ENCODE measurements at places on chromosomes 2 and 18.

DNA sequence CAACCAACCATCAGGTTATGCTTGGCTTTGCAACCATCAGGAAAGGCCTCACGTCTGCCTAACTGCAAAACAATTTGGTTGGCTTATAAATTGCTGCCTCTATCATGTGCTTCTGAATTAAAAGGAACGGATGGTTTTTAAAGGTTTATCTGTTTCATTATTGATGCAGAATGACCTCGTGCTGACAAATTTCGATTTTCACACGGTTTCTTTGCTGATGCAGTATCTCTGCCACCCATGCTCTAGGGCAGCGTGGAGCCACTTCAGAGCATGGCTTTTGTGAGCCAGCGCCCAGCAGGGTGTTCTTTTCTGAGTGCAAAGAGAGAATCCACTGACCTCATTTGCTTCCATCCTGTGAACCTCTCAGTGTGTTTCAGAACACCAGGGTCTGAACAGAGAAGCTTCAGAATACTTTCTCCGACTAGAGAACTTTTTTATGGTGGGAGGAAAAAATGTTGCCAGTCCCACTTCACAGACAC is 143.1 kb upstream of the L3MBTL4 start:
- no peak for DNase-seq

DNA sequence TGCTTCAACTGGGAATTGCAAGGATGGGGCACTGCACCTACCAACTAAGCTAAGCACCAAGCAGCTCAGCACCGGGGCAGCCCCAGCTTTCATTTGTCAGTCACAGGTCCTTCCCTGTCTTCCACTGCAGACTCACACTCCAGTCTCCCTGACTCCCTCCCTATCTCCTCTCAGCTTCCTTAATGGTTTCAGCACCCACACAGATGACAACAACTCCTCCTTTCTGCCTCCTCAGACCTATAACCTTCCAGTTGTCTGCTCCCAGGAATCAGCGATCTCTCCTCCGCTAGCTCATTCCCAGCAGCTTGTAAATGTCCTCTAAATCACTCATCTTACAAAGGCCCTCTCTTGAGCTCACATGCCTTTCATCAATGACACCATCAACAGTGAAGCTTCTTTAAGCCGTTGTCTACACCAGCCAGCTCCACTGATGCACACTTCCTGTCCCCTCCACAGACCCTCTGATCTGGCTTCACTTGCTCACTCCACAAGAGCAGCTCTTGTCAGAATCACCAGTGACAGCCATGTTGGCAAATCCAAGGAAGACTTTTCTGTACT is 32.1 kb downstream of the CLASP1 start:
- peak; percentile 19 for DNase-seq

DNA sequence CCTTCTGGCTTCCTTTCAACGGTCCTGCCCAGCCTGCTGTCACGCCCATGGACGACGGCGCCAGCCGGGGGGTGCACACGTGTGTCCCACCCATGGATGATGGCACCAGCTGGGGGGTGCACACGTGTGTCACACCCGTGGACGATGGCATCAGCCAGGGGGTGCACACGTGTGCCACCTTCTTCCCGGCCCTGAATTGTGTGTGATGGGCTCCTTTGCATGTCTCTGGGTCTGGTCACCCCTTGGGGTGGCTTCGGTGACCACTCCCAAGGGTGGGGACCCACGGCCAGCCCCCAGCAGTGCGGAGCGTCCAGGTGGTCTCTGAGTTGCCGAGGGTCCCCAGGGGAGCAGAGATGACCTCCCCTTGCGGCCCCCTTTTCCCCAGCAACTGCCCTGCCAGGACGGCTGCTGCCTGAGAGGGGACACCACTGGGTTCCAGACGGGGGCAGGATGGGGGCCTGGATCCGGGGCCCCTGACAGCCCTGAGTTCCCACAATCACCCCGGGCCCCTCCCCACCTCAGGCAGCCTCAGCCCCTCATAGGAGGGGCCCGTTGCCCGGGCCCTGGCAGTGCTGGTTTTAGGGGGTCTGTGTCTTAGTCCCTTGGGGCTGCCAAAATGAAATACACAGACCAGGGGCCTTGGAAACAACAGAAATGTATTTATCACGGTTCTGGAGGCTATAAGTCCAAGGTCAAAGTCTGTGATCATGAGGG is 9.4 kb downstream of the NEU4 start:
- DNase-seq: no peak

DNA sequence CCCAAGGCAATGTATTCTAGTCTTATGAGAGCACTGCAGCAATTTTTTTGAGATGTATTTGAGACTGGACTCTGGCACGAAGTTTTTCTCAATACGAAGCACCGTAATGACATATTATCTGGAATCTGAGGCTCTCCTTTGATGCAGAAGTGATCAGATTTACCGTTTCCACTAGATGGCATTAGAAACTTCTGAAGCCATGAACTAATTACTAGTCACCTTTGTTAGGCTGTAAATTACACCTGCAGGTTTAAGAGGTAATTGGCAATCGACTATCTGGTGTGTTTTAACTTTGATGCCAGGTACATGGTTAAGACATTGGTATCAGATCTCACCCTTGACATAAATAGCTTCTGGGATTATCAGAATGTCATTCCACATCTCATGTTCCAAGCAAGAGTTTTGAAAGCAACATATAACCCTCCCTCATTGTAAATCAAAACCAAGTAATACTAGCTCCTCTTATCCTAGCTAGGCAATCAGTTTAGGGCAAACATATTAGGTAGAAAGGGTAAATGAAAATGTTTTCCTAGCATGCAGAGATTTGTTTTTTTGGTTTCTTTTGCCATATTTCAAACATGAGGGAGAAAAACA is 254.6 kb upstream of the SPRED2 start:
- peak; percentile 22 for DNase-seq

GRCh38 chr18:24039671-24040070 is 25.1 kb downstream of the TTC39C start:
- no peak for DNase-seq

GRCh38 chr18:11807233-11807632 is 44.0 kb upstream of the CHMP1B start:
- DNase-seq: no peak

DNA sequence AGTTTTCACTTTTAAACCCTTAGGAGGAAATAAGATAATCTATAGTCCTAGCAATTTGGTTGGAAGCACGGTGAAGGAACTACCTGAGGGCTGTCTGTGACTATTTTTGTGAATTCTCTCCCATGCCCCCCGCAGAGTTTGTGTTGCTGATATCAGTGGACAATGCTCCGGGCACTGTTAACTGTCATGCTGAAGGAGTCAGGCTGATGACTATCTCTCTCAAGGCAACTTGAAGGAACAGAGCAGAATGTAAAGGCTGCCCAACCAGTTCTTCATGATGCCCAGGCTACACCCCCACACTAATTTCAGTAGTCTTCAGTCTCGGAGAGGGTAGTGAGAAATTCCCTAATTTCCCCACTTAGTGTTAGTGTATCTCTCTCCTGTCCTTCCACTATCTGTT is 21.6 kb upstream of the RAB6C start:
- peak; percentile 89 for DNase-seq

DNA sequence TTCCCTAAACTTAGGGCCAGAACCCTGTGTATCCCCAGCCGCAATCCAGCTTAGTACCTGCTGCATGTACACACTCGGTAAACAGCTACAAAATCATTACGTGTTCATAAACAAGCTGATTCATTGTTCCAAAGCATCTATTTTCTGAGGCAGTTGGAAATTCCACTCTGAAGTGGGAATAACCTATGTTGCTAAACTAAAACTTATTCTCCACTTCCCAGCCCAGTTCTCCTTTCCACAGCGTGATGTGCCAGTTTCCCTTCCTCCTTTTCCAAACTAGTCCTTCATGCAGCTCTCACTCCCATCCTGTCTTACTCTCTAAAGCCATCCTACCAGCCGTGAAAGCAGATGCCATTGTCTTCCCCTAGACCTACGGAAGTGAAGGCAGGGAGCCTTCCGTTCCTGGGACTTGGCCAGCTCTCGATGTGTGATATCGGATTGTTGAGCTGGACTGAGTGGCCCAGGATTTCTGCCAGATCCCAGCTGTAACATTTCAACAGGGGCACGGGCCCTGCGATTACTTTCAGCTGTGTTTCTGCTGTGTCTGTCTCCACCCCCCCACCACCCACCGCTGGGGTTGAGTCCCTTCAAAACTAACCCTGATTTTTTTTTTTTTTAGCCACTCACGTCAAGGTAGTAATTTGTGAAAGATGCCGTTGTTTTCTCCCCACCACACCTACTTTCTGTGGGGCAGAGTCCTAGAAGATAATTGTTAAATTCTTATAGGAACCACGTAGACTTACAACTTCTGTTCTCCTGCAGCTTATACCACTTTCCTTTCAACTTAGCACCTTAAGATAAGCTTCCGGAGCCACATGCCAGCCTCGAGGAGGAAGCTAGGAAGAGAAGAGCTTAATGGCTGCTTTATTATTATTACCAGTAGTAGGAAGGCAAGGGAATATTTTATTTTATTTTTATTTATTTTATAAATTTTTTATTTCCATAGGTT is 100.9 kb downstream of the CRIM1 start:
- DNase-seq: peak; percentile 39

GRCh38 chr2:34266908-34267697 is 668.0 kb upstream of the FAM98A start:
- DNase-seq: no peak

DNA sequence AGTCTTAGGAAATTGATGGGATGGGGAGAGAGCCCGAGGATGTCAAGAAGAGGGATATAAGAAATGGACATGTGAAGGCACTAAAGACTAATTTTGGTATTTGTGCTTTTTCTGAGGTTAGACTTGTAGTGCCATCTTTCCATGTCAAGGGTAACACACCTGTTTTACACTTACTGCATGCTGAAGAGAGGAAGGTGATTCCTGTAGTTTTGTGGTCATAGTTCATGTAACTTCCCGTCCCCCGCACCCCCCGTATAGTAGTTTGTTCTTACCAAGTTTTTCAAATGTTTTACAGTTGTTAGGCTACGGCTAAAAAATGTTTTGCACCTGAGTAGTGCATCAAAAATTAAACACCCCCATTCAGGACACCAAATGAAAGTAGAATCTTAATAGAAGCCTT is 73.8 kb downstream of the CLIP4 start:
- DNase-seq: no peak

- DNase-seq: no peak
Measured at GRCh38 chr18:35455926-35456763, 41.6 kb downstream of the INO80C start.

DNA sequence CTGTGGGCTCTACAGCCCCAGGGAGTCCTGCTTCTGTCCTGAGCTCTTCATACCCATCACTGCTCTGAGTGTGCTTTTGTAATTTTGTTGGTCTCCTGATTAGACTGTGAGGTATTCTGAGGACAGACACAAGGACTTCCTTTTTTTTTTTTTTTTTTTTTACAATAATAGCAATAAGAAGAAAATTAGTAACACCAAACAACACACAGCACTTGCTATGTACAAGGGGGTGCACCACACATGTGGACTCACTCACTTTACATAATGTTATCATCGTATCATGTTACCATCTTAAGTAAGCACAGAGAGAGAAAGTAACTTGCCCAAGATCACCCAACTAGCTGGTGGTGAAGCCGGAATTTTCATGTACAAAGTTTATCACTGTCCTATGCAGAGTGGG is 34.6 kb downstream of the MBP start:
- DNase-seq: no peak

DNA sequence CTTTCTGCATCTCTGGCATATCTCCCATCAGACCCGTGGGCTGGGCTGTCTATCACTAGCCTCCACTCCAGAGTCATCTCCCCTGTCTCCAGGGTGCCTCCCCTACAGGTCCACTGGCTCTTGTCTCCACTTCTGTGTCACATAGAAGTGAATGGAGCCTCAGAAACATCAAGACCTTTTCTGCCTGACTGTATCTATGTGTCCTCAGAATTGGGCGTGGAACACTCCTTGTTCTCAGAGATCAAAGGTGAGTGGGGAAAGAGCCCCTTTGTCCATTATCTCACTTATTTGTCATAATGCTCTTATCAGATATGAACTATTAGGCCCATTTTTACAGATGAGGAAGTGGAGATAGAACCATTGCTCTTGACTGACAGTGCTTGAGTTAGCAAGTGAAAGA is 211.0 kb downstream of the CYRIA start:
- DNase-seq: no peak

DNA sequence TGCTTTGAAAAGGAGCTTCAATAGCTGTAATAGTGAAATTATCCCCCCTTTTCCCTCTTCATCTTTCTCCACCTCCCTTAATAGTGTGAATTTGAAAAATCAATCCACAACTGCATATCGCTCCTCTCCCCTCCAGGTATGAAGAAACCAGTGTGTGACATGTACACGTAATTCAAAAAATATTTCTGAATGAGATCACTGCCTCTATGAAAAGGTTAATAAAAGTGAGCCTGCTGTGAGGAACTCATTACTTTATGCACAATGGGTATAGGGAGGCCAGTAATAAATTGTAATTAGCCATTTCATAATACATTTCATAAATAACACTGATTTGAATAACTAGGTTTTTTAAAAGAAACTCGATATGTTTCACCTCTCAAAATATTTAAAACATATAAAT is 209.0 kb upstream of the KYNU start:
- no peak for DNase-seq

DNA sequence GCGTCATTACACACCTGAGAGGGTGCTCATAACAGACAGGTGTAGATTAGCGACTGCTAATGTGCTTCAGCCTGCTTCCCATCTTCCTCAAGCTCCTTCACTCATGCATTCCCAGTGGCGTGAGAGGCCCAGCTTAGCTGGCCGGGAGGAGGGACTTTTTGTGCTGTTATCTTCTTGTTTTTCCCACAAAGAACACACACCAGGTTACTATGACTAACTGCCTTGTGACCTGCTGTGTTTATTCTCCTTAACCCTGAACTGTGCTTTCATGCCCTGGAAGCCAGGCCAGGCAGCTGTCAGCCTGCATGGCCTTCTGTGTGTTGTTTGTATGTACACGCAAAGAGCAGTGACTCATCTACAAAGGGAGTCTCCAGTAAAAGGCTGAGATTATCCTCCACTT is 143.8 kb downstream of the PIEZO2 start:
- peak; percentile 71 for DNase-seq

- peak; percentile 54 for DNase-seq
Measured at GRCh38 chr18:6561016-6561415, 146.3 kb upstream of the L3MBTL4 start.

- no peak for DNase-seq
Measured at GRCh38 chr18:66156946-66157687, 406.3 kb downstream of the CDH7 start.

- no peak for DNase-seq
Measured at GRCh38 chr2:186484062-186484735, 1.9 kb upstream of the ZC3H15 start.

DNA sequence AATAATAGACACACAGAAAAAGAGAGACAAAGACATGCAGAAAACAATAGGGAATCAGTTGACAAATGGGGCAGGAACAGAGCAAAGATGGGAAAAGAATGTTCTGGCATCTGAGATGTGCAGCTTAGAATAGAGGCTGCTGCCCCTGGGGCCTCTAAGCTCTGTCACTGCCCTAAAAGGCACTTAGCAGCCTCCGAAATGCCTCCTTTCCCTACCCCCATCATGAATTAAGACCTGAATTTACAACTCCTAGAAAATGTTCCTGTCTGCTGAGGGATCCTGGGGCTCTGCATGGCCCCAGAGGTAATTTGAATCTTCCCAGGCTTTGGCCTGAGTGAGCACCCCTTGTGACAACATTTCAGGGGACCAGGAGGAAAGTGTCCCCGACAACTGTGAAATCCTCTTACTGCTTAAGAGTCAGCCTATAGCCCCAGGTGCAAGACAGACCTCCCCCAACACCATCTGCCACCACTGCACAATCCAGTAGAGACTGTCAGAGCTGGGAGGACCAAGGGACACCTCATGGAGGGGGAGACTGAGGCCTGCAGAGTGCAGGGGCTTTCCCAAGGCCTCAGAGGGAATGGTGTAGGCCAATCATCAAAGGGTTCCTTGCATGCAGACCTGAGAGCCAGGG is 24.8 kb downstream of the MRPL35 start:
- DNase-seq: no peak

GRCh38 chr2:100185105-100185504 is 42.7 kb upstream of the AFF3 start:
- no peak for DNase-seq

All from mesendoderm (in vitro differentiated cells).